ENCODE measurements at places on chromosomes 4 and X.

GRCh38 chrX:12423346-12423745 lies 285.1 kb downstream of the FRMPD4 start:
- DNase-seq = no peak

DNA sequence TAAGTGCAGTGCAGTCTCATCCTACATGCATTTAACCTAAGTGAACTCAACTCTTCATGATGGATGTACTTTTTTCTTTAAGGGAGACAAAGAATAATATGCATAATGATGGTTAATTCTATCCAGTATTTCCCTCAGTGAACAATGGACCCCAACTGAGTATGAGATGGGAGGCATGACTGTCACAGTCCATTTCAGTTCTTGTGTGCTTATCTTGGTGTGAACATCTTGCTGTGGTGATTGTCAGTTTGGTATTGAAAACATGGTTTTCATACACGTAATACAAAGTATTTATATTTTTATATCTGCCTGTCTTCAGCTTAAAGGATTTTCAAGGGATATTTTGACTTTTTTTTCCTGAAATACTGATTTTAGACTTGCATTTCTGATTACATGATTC lies 72.0 kb upstream of the NDUFC1 start:
- DNase-seq = no peak

DNA sequence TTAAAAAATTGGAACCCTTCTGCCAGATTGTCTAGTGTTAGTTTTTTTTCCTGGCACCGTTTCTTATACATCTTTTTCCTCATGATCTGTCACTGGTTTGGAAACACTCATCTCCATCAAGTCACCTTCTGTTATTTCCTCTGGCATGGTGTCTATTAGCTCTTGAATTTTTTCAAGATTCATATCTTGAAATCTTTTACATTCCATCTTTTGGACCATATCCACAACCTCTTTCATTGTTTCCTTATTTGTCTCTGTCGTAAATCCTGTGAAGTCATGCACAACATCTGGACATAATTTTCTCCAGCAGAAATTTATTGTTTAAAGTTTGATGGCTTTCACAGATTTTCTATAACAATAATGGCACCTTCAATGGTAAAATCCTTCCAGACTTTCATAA lies 10.2 kb upstream of the TMEM185A start:
- no peak for DNase-seq

DNA sequence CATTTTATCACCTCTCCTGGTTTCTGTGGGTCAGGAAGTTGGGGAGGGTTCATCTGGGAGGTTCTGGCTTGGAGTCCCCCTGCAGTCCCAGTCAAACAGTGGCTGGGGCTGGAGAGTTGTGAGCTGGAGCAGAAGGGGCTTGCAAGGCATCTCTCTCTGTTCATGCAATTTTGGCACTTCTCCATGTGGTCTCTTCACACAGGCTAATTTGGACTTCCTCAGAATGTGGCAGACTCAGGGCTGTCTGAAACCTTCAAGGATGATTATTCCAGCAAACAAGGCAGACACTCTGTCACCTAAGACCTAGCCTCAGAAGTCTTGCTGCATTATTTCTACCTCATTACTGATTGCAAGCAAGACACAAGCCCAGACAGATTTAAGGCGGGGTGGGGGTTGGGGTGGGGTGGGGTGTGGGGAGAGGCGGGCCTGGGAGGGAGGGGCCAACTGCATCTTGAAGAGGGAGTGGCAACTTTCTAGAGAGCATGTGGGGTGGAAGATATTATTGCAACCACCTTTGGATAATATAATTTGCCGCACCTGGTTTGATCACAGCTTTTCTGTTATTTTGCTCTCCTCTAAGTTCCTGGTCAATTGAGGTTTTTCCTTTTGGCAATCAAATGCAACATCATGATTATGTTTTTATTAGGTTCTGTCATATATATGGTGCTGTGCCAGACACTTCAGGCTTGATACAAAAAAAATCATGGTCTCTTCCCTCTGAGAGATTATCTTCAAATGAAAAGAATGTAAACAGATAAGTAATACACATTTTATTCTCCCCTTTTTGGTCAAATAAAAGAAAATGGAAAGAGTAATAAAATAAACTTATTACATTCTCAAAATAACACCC lies 799.5 kb downstream of the RPA4 start:
- DNase-seq = no peak

- peak; percentile 42 for DNase-seq
These were observed 126.0 kb downstream of the TENM3 start for GRCh38 chr4:182369211-182369610.

- no peak for DNase-seq
These were observed 66.0 kb downstream of the PGRMC2 start for GRCh38 chr4:128221586-128221985.

DNA sequence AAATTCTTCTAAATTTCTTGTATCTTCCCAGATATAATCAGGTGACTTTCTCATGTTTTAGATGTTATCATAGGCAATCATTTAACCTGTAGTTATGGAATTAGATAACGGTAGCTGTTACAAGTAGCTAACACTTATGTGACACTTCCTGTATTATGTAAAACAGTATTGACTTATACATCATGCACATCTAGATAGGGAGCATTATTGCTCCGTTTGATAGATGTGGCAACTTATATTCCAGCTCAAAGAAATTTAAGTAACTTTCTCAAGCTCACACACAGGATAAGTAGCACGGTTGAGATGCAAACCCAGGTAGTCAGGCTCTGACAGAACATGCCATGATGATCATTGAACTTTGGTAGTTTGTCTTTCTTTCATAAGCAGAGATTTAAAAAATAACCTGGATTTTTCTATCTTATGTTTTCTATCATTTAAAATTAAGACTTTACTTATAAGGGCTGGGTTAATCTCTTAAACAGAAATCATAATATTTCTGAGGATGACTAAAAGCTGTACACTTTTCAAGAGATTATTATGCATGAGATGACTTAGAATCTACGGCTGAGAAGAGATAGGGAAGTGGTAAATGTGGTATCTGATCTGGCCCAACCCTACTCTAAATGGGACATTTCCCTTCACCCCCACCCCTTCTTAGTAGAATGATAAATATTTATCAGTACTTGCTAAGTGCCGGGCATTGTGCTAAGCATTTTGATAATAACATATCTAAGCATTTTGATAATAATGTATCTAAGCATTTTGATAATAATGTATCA lies 69.1 kb upstream of the HPGD start:
- DNase-seq = no peak

- DNase-seq = peak; percentile 67
These were observed 3.8 kb downstream of the CXXC4 start for GRCh38 chr4:104490770-104491480.

DNA sequence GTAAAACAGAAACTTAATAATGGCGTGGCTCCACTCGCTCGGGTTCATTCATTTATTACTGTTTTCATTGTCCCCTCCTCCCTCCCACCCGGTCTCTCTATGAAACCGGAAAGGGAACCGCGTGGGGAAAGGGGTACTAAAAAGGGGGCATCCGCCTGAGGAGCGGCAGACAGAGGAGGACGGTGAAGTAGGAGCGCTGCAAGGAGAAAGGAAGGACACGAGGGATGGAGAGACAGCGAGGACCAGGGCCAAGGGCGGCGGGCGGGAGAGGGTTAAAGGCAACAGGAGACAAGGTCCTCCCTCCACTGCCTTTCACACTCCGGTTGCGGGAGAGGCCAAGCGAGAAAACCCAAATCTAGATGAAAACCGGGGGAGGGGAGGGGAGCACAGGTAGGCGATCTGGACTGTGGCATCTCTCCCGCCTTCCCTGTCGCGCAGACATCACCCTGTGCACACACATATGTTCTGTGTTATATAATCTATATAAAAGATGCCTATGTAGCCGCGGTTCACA lies 829 bp downstream of the ELOVL6 start:
- DNase-seq = peak; percentile 42

DNA sequence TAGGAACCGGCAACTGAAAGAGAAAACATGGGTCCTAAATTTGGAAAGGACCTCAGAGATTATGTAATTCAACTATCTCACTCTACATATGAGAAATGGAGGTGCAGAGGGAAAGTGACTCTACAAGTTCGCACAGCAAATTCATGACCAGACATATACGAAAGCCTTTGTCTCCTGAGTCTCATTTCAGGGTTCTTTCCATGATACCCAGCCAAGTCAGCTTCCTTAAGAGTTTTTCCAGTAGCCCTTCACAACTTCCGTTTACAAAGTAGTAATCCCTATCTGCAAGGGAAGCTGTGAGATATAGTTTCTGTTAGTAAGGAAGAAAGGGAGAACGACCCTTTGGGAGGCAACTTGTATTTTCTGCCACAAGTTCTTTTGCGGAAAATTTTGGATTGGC lies 110.6 kb downstream of the TEX13A start:
- DNase-seq = no peak

DNA sequence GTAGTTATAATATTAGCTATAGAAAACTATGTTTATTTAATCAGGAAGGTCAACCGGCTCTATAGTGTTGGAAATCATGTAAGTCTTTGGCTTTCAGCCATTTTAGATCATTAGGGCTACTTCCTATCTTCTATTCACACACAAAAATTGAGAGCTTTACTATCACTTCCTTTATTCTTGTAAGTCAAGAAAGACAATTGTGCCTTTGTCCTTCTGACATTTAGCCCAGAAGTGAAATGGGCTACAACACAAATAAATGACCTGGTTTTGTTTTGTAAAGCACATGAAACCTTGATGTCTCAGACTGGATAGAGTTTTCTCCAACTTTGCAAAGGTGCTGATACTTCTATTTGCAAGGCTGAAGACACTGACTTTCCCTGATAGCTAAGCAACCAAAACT lies 122.4 kb upstream of the ACSL4 start:
- DNase-seq = no peak

DNA sequence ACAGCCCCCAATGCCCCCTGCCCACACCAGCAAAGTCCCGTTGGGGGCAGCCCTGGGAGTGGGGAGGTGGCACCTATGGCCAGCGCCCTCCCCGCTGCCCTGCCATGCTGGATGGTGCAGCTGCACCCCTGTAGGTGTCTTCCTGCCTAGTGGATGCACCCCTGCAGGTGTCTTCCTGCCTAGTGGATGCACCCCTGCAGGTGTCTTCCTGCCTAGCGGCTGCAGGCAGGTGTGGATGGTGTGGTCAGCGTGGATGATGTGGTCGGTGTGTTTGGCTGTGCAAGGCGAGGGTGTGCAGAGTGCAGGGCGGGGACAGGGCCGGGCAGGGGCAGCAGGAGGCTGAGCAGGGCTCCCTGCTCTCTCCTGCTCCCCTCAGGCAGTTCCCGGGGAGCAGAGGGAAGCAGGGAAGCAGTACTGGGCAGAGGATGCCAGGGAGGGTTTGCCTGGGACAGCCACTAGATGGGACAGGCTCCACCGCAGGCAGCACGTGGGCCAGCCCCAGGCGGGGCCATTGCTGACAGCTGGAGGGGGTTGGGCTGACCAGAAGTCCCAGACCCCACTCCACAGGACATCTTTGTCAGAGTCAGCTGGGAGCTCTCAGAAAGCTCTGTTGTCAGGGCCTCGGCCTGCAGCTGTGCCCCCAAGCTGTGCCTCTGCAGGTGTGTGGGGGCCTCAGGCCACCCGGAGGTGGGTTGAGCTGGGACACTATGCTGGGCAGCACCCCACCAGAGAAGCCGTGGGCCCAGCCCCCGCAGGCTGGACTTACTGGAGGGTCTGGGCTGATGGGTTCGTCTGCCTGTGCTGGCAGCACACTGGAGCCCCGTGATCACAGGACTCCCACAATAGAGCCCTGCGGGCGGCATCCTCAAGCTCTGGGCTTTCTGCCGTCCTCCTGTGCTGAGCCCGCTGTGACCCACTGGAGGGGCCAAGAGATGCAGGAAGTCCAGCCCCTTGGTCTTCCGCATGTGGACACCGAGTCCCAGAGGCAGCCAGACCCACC lies 23.7 kb downstream of the DOK7 start:
- no peak for DNase-seq

DNA sequence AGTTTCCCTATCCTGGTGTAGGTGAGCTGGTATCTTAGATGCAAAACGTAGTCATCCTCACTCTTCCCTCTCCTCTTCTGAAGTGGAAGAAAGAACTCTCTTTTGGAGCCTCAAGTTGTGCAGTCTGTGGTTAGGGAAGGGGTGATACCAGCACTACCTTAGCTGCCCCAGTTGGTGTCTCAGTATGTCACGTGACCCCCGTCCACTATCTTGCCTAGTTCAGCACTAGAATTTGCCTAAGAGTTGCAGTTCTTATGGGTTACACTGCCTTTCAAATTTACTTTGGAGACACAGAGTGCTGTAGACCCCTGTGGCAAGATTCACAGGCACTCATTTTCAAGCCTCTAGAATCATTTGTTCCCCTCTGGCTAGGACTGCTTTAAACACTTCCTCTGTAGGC lies 322.8 kb upstream of the EDA2R start:
- no peak for DNase-seq

DNA sequence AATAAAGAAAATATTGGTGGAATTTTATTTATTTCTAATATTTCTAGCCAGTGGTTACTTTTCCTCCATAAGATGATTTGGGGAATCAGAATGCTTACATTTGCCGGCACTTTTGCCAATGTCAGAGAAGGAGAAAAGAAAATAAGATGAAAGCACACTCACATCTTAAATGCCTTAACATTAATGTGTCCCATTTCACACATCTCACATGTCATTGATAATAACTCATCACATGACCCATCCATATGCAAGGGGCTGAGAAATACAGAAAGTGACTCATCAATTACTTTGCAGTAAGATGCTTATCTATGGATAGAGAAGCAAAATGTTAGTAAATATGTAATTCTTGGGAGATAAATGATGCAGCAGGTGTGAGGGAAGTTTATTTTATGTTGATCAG lies 1531.0 kb downstream of the PCDH7 start:
- DNase-seq = no peak

- no peak for DNase-seq
These were observed 1470.6 kb upstream of the PABPC4L start for GRCh38 chr4:135672202-135672601.

GRCh38 chr4:86441175-86441936 lies 81.5 kb upstream of the MAPK10 start:
- DNase-seq = no peak

DNA sequence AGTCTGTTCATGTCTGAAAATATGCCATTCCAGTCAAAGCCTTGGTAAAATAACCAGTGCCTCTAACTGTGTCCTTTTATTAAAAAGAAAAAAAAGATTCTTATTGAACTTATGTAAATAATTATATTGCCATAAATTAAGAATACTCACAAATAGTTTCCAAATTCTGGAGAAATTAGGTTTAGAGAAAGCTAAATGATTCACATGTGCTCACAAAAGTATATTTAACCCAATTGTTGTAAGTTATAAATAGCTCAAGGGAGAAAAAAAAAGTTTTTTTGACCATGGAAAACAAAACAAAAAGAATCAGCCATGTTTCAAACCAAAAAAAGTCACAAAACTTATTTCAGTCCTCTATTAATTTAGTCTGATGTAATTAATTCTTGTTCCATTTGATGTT lies 25.3 kb upstream of the HERC6 start:
- DNase-seq = no peak

DNA sequence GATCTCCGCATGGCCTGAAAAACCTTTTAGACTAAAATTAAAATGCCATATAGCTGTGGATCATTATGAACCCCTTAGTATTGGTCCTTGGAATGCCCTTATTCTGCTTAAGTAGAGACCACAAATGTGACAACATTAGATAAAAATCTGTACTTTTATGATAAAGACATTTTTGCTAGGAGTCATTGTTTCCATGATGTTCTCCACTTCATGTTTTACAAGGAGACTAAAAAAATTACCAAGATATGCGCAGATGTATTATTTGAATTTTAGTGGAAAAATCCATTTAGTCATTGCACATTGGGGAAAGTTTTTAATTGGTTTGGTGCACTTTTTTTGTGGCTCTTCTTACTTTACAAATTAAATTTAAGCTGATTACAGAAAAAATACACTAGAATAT lies 85.1 kb upstream of the HPRT1 start:
- no peak for DNase-seq

Data from Daoy (cell line).